ENCODE measurements at places on chromosomes 12 and 14.

DNA sequence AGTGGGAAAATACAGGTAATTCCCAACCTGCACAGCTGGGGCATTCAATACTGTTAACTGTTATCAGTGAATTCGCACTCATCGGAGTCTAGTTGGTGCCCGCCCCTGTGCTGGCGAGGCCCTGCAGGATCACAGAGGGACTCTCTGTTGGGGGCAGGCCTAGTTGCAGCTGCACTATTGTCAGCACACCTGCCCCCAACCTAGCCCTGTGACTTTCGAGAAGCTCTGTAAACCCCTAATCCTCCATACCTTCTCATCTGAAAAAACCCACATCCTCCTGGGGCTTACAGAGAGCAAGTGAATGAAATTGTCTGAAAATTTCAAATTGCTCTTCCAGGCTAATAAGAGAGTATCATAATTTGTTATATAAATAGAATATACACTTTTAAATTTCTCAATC lies 132.2 kb upstream of the NUDT4 start:
- no peak for DNase-seq

- peak; percentile 91 for DNase-seq
Observed at GRCh38 chr12:71865166-71865713, 25.7 kb downstream of the TBC1D15 start.

GRCh38 chr14:83520837-83521236 lies 1987.2 kb upstream of the SEL1L start:
- no peak for DNase-seq

- DNase-seq: no peak
Observed at GRCh38 chr12:132544080-132544397, 54.1 kb downstream of the FBRSL1 start.

- DNase-seq: no peak
Observed at GRCh38 chr12:109773384-109774011, 59.7 kb downstream of the TRPV4 start.

GRCh38 chr14:104144911-104145825 lies 6.8 kb downstream of the KIF26A start:
- DNase-seq: no peak

DNA sequence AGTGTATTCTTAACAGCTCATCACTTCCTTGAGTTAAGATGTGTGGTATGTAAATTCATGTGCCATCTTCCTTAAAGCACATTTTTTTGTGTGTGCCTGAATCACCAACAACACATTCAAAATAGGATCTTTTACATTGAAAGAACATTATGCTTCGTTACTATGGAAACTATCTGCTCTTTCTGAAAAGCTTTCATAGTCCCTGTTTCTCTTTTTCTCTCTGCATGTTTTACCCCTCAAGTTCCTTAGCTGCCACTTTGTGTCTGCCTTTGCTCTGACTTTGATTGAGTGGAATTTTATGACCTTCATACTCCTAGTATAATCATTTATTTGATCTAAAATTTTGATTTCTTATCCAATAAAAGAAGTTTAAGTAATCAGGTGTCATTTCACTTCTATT lies 880.3 kb upstream of the FOXG1 start:
- DNase-seq: no peak

DNA sequence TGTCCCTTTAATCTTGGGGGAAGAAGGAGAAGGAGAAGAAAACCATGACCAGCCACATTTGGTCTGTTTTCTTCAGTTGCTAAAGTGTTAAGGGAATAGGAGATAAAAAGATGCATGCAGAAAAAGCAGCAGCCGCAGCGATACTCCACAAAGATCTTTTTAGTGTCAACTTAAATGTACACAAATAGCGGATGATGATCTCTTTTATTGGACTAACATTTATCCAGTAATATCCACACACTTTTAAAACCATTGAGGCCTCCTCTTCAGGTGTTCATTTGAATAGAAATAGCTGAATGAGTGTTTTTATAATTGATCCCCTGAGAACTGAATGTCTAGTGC lies 83.5 kb downstream of the PAPOLA start:
- DNase-seq: no peak

- DNase-seq: no peak
Observed at GRCh38 chr14:101409006-101409543, 152.2 kb upstream of the DIO3 start.

All from AG04449 (cell line).